Stimulated activated CD4-positive, alpha-beta T cell treated with anti-CD3 and anti-CD28 coated beads, TNF-alpha, amount 100 ng/mL, for 4 hours (primary cell): ENCODE measurements at places on chromosomes 4 and X.

DNA sequence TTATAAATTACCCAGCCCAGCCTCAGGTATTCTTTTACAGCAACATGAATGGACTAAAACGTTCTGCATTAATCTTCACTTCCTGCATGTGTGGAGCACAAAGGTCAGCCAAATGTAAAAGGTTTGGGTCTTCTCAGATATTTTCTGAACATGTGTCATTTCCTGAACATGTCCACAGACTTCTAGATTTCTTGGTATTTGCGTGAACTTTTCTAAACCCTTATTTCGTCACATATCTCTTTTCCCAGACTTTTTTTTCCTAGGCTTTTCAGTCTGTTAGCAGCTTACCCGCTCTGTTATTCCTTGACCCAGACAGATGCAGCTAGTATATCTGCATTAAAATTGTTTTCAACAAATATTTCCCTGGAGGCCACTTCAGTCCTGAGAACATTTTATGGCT is 57.3 kb upstream of the USP51 start:
- no peak for DNase-seq

DNA sequence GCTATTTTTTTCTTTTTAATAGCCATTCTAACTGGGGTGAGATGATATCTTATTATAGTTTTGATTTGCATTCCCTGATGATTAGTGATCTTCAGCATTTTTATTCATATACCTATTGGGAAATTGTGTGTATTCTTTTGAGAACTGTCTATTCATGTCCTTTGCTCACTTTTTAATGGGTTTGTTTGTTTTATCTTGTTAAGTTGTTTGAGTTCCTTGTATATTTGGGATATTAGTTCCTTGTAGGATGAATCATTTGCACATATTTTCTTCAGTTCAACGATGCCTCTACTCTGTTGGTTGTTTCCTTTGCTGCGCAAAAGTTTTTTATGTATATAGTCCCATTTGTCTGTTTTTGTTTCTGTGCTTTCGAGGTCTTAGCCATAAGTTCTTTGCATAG is 43.1 kb upstream of the DRP2 start:
- DNase-seq = no peak

- no peak for DNase-seq
Observed at GRCh38 chr4:151176685-151177084, 77.3 kb downstream of the RPS3A start.

GRCh38 chr4:76420762-76421581 is at the start of gene CCDC158:
CCDC158 (minus strand) TSS chr4:76421141; CDS start chr4:76403207, 17,934 bp downstream.
- DNase-seq = no peak

DNA sequence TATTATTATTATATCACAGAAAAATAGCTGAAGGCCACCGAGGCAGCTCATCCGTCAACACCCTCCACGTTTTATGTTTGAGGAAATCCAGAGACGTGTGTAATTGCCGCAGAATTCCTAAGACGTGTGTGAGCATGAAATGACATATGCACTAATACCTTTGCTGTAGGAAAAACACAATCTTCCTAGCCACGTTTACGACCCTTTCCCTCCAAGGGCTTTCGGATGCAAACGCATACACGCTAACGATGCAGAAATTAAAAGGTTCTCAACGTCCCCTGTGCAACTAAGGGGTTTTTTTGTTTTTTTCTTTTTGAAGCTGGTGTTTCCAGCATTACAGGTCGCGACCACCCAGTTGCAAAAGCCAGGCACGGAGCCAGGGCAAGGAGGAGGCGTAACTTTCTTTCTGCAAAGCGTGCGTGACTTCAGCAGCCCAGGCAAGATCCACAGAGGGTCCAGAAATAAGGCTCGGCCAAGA is 33.8 kb downstream of the CRLF2 start:
- DNase-seq = no peak

DNA sequence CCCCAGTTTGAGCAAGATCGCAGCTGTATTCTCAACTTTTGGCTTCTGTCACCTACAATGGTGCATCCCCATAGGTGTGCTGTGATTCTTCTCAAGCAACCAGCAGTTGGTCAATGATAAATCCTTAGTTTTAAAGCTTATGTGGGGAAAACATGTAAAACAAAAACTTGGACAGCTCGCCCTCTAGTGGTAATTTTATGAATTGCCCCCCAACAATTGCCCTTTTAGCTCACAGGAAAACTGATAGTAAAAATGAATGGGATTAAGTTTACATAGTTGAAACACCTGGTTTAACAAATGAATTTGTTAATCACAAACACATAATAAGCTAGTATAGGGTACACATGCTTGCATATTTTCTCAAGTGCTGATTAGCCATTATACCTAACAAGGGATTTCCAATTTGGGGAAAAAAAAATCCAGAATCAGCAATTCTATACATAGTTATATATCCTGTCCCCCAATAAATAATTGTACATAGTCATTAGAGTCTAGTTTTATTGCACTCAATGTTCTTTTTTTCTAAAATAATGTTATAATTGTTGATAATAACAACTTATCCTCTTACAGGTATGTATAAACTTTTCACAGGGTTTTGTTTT is 30.1 kb downstream of the TEX13A start:
- no peak for DNase-seq

GRCh38 chr4:163680386-163681098 is 186.1 kb downstream of the TMA16 start:
- DNase-seq = no peak

- no peak for DNase-seq
Observed at GRCh38 chrX:149515954-149516602, 11.0 kb upstream of the IDS start.

GRCh38 chr4:119034276-119035008 is 101.2 kb upstream of the MYOZ2 start:
- DNase-seq = no peak

- no peak for DNase-seq
Observed at GRCh38 chr4:147891476-147892115, 159.7 kb downstream of the ARHGAP10 start.

- DNase-seq = no peak
Observed at GRCh38 chr4:182538031-182538430, 294.8 kb downstream of the TENM3 start.

DNA sequence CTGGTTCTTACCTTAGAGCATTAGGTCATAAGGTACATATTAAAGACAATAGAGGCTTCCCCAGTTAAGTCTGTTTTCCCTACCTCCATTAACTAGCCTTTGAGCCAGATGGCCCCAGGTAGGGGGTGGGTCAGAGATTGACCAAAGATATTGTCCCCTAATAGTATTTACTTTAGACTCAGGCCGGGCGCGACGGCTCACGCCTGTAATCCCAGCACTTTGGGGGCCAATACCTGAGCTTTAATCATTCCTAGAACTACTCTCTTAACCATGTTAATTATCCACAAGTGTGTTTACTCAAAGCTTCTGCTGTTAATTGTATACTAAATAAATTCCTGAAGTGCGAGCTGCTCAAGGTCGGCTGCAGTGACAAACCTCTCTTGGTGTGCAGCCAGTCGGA is 28.0 kb upstream of the AMBN start:
- DNase-seq = no peak

DNA sequence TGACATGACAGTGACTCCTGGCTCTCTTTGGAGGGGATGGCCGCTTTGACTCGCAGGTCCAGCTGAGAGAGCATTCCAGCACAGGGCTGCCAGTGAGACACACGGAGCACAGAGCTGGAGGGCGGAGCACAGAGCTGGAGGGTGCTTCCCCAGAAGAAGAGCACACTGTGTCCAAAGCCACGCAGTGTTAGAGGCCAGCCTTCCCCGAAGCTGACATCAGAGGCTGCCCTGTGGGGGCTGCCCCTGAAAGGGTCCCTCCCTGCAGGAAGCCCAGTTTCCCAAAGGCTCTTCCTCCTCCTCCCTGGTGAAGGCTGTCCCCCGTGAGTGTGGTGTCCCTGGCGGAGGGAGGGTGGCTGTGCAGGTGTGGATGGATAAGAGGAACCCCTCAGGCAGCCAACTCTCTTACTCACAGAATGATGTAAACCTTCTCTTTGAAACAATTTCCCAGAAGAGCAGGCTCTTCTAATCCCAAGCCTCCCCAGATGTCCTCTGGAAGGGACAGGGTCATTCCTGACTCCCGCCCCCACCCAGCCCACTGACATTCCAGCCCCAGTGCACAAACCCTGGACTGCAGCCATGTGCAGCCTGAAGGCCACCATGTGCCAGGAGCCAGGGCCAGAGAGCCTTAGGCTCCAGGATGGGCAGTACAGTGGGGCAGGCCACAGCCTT is 53.4 kb downstream of the PSAPL1 start:
- DNase-seq = no peak

- DNase-seq = no peak
Observed at GRCh38 chr4:68349279-68349648, 626 bp downstream of the YTHDC1 start.

- no peak for DNase-seq
Observed at GRCh38 chrX:49308604-49309269, 5.3 kb downstream of the GAGE10 start.

DNA sequence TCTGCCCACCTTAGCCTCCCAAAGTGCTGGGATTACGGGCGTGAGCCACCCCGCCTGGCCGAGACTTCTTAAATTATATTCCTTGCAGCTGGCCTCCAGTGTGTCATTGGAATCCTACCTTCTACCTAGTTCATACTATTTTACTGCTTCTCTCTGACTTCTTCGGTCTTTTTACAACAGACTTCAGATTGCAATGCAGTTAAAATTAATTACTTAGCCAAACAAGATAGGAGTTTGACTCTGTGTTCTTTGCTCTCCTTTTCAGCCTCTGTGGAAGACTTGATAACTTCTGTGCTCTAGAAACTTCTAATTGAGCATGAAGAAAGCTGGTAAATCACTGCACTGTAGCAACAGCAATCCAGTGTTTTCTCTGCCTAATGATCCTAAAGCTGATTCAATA is 199.5 kb downstream of the GASK1B start:
- DNase-seq = no peak

GRCh38 chr4:52372269-52372668 is 286.8 kb downstream of the USP46 start:
- DNase-seq = no peak
